ENCODE measurements at places on chromosomes 11 and 22. TPM values are rescaled to one million over a fixed set of nuclear protein-coding genes. Genes with fewer than 3 reads are reported as not detected.

GRCh38 chr11:106399624-106400023 is 322.2 kb downstream of the AASDHPPT start:
- H3K27ac ChIP-seq, result no peak overlapping the region
- H3K27me3 ChIP-seq, result no peaks in the 10 kb centered on the region
- no peak overlapping the region for H3K4me3 ChIP-seq
- H3K36me3 ChIP-seq, result no peaks in the 10 kb centered on the region

The ACTN3 gene
- 189 TPM for total RNA-seq

The CHST1 gene
- 4.3 TPM for total RNA-seq

The PMM1 gene
- total RNA-seq, result 34.0 TPM

The APLNR gene
- 9.8 TPM for total RNA-seq
